ENCODE measurements at places on chromosomes 1 and 21.

GRCh38 chr21:45580576-45581321 is 38.5 kb upstream of the SLC19A1 start:
- DNase-seq, result no peak

DNA sequence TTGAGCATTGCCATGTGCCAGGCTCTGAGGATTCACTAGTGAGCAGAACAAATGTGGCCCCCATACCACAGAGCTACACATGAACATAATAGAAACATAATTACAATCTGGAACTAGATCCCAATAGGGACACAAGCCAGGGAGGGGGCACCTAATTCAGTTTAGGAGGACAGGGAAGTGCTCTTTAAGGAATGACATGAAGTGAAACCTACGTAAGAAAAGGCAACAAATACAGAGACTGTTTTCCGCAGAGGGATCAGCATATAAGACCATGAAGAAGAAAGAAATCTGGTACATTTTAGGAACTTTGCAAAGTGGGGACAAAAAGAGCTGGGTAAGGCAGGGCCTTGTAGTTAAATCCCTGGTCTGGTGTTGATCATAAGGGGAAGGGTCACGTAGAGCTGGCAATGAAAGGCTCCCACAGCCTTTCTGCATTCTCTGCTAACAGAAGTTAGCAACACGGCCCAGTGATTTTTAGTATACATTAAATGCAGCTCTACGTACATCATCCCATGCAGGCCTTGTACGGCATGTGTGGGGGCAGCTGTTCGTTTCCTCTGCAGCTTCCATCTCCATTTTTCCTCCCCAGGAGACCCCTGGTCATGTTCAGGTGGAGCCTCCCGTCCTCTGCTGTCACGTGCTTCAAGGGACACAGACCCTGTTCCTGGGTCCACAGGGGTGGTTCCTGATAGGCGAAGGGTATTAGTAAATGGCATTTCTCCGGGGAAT is 26.8 kb upstream of the SLC30A1 start:
- DNase-seq, result no peak

- DNase-seq, result no peak
Measured at GRCh38 chr1:208051651-208052050, 140.7 kb upstream of the CD34 start.

DNA sequence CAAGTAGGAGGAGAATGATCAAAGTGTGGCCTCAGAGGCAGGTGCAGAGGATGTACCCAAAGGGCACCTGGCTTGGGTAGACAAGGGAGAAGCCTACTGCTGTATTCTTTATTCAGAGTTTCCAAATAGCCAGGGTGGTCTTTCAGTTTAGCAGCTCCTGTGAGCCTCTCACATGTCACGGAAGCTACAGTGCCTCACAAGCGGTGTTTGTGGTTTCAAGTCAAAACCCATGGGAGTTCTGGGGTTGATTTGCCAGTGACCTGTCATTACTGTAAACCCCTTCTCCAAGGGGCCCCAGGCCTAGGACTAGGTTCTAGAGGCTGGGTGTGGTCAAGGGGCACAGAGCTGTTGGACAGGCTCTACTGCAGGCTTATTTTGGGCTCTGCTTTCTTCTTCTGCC is 10.2 kb upstream of the IL10 start:
- no peak for DNase-seq

- DNase-seq, result no peak
Measured at GRCh38 chr1:114558544-114558943, 22.9 kb downstream of the BCAS2 start.

DNA sequence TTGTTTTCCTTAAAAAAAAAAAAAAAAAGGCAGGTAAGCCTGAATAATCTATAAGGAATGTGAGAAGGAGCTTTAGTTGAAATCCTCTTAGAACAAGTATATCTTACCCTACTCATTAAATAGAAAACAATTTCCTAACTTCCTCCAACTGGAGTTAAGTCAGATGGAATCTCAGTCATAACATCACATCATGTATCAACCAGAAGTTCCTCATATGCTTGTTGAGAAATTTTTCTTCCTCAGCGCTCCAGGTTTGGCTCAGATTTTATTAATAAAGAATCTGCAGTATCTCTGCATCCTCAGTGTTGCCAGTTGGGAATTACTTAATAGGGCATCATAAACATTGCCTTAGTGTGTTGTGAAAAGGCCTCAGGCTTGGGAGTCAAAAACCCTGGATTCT is 37.6 kb downstream of the DUSP10 start:
- DNase-seq, result no peak
